Iris pigment epithelial cell (primary cell): ENCODE measurements at places on chromosomes 1 and 21.
A peak's percentile ranks its signal among the peaks of the same experiment; 100 is the strongest.

DNA sequence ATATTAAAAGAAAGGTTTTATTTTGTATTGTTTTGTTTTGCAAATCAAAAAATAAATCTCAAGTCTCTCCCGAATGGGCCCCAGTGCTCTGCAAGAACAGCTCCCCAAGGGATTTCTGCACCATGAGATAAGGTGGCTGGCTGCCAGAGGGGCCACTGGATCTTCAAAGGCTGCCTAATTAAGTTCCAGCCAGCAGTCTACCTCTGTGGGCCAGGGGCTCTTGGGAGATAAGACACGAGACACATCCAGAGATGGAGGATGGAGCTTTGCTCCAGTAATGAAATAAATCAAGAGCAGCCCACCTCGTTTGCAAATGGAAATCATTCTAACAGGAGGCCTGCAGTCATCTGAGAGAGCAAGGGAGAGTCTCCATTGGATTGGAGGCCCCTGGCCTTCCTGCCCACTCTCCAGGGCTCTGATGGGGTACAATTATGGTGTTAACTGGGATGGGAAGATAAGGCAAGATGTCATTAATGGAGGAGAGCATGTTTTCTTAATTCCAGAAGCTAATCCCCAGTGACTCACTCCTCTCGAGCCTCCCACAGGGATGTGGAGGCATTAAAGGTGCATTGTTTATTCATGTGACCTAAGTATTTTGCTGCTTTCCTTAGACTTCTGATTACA lies 155.2 kb upstream of the KAZN start:
- DNase-seq = peak; percentile 10

DNA sequence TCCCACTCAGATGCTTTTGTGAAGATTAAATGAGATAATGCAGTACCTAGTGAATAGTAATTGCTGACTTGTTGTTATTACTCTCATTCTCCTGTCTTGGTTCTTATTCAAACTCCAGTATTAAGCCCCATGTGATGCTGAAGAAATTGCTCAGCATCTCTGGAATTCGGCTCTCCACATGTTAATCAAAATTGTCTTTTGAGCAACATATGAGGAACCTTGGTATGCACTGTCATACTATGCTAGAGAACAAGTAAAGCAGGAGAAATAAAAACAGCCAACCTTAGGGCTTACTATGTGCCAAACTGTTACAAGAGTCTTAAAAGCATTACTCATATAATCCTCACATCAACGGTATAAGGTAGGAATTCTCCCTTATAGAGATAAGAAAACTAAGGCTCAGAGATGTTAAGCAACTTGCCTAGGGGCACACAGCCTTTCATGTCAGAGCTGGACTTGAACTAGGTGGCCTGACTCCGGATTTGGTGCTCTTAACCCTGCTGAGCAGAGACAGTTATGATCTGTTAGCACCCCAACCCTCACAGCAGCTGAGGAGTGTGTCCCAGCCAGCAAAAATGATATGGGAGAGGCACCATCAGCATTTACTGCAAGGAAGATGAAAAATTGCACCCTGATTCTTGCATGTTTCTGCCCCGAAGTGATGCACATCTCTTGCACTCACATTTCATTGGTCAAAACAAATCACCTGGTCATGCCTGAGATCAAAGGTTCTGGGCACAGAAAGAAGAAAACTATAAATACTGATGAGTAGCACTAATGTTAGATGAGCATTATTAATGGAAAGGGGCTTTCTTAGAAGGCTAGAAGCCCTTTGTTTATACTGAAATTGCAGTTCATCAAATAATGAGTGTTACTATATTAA lies 102.3 kb downstream of the OMA1 start:
- DNase-seq = peak; percentile 69

- DNase-seq = no peak
These were observed 14.5 kb downstream of the HMGB4 start for GRCh38 chr1:33878392-33878791.

- DNase-seq = peak; percentile 65
These were observed 31.9 kb downstream of the MROH9 start for GRCh38 chr1:170967042-170967910.

DNA sequence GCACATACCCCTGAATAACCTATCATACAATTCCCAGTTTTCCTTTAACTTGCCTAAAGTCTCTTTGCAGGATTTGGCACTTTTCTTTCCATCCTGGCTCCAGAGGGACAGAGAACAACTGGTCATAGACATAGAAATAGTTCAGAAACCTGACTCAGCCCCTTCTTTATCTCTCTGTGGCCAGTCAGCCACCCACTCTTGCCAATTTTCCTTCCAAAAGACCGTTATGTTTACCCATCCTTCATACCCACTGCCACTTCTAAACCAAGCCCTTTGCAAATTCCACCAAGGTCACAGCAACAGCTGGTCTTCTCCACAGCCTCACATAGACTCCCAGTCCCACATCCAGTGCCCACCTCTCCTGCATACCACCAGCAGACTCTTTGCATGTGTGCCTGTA lies 127.2 kb upstream of the FGGY start:
- peak; percentile 47 for DNase-seq

GRCh38 chr1:70764747-70765146 lies 282.9 kb downstream of the PTGER3 start:
- DNase-seq = no peak

- peak; percentile 84 for DNase-seq
These were observed 16.8 kb downstream of the TNFSF4 start for GRCh38 chr1:173190101-173190936.

DNA sequence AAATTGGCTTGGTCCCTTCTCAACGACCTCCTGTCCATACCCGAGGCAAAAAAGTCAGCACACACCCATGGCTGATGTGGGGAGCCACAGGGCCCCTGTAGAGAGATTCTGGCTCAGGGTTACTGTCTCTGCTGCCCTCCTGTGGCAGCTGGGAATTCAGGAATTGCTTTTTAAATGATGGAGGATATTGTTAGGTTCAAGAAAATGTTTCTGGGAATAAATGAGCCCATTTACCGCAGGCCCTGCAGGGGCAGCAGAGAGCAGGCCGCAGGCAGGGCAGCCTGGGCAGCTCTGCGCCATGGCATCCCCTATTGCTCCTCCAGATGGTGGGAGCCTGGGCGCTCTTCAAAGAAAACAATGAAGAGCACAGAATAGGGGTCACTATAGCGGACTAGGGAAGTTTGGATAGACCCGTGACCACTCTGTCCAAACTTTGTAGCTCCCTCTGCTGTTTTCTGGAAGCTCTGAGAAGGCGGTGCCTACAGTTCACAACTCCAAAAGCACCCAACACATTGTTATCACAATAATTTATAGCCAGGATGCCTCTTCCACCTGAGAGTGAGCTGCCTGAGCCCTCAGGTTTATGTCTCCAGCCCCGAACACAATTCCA lies 201.1 kb downstream of the BACH1 start:
- peak; percentile 54 for DNase-seq

DNA sequence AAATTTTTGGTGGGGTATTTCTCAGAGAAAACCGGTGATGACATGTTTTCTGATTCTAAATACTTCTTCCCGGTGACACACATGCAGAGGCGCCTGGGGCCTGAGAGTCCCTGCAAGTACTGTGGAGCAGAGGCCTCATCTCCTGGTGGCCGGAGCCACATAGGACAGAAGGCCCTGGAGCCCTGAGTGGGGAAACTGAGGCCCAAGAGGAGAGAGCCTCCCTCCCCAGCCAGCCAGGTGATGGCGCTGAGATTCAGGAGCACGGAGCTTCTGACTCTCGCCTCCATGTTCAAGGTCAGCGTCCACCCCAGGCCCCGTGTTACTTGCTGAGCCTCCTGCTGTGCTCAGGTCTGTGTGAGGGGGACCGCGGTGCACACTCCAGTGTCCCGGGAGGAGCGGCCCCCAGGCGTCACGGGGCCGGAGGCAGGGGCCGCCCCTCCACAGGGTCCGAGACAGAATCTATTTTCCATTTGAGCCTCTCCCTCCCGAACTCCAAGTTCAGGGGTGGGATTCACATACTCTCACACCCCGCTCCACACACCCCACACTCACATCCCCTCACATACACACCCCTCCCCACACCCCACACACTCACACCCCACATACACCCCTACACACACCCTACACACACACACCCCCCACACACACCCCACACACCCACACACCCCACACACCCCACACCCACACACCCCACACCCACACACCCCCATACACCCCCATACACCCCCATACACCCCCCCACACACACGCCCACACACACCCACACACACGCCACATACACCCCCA lies 43.8 kb downstream of the SLX9 start:
- no peak for DNase-seq

DNA sequence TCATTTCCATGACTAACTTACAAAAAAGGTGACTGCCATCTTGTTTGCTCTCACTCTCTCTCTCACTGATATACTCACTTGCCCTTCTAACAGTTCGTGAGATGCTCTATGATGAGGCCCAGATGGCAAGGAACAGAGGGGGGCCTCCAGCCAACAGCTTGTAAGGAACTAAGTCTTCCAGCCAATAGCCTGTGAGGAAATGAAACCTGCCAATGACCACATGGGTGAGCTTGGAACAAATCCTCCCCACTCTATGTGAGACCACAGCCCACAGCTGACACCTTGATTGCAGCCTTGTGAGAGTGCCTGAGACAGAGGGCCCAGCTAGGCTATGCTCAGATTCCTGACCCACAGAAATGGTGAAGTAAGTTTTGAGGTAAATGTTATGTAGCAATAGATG lies 153.7 kb downstream of the HHIPL2 start:
- no peak for DNase-seq

DNA sequence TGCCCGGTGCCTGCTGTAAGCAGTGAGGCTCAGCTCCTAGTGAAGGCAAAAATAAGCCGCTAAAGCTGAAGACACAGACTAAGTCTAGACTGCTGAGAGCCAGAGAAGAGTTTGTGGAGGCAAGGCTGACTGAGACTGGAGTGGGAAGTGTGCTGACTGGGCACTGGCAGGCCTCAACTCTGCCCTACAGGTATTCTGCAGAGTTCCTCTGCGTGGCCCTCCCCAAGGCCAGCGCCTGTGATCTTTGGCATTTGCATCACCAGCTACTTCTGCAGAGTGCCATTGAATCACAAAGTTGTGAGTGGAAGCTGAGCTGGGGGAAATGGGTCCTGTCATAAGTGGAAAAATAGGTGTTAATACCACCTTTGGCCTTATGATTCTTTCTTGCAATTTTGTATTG lies 905.7 kb downstream of the PLA2G4A start:
- no peak for DNase-seq
